ENCODE measurements at places on chromosomes 2 and 18.

DNA sequence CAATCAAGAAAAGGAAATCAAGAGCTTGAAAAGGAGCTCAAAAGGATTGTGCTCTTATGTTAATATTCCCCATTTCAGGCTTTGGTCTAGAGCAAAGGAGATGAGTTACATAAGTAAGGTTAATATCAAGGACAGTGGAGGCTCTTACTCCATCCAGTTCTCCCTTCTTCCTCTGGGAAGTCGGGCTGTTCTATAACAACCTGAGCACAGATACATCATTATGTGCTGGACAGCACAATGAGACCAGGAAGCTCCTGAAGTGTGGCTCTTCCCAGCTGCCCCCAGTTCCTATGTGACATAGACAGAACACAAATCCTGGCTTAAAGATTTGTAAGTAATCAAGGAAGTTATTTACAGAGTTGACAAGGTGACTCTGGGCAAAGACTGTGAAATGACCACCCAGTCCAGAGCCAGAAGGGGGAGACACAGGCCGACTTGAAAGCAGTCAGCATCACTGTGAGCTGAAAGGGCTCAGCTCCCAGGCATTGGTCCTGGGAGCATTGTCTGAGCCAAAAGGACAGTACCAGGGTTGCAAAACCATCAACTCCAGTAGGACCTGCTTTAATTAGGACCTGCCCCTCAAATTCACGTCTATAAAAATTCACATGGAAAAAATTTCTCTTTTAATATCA lies 917.6 kb upstream of the ACVR2A start:
- DNase-seq, result peak; percentile 70

- DNase-seq, result no peak
These were observed 82.8 kb upstream of the CD28 start for GRCh38 chr2:203623661-203624060.

GRCh38 chr2:227461811-227462461 lies 10.0 kb upstream of the AGFG1 start:
- no peak for DNase-seq

DNA sequence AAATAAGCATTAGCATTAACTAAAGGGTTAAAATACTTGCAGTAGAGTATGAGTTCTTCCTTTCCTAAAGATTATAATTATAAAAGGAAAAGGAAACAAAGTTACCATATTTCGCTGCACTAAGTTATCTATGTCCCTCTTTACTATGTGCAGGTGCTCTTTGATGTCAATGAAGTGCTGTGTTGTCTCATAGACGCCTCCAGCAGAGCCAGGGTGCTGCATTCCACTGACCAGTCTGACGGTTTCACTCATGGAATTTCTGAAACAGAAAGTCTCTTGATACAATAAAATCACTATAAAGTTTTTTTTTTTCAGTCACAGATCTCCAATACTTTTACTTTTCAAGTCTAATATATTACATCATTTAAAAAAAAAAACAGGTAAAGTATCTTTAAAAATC lies 14.5 kb upstream of the CPLX4 start:
- DNase-seq, result no peak

DNA sequence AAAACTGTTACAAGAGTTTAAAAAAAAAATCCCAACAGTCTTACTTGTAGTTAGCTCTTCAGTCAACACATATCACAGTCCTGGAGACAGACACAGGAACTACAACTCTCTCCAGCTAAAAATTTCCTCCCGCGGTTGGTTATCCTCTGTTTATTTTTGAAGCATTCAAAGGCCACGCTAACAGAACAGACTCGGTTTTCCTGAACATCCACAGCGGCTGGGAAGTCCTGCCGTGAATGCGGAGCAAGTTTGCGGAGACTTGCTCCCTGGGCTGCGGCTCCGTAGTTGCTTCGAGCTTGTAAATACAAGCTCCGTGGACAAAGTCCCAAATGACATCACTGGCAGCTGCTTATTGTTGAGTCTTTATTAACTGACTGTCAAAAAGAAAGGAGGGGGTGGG lies at the start of gene NCKAP5:
NCKAP5 (minus strand) TSS at position 292 of the 400 bp plus-strand sequence. CDS start 50,937 bp downstream, outside the sequence.
- peak; percentile 92 for DNase-seq

- no peak for DNase-seq
These were observed 31.9 kb upstream of the AFTPH start for GRCh38 chr2:64492272-64492671.

- DNase-seq, result no peak
These were observed 1.3 kb downstream of the TAF1B start for GRCh38 chr2:9844576-9844975.

DNA sequence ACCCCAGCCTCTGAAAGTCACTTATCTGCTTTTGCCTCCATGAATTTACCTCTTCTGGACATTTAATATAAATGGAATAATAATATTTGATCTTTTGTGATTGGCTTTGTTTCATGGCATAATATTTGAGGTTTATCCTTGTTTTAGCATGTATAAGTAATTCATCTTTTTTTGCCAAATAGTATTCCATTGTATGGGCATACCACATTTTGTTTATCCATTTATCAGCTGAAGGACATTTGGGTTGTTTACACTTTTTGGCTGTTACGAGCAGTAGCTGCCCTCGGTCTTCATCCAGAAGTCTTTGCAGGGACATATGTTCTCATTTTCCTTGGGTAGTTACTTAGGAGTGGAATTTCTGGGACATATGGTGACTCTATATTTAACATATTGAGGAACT lies 53.0 kb upstream of the SMIM21 start:
- DNase-seq, result no peak

DNA sequence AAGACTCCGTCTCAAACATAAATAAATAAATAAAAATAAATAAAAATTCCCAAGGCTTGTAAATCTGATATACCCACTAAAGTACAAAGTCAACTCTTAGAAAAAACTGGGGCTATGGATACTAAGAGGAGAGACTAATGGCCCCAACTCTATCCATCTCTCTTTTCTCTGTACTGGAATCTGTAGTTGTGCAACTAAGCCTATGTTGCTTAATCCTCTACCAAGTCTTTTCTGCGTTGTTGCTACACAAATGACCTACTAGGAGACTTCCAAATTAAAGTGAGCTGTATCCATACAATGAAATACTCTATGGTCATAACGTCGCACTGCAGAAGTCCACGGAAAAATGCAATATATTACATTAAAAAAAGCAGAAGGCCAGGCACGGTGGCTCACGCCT lies 8.1 kb downstream of the MRPS5 start:
- no peak for DNase-seq

- no peak for DNase-seq
These were observed 184.2 kb downstream of the PIEZO2 start for GRCh38 chr18:10965119-10965518.

GRCh38 chr2:225100856-225101294 lies 58.6 kb upstream of the DOCK10 start:
- DNase-seq, result no peak

DNA sequence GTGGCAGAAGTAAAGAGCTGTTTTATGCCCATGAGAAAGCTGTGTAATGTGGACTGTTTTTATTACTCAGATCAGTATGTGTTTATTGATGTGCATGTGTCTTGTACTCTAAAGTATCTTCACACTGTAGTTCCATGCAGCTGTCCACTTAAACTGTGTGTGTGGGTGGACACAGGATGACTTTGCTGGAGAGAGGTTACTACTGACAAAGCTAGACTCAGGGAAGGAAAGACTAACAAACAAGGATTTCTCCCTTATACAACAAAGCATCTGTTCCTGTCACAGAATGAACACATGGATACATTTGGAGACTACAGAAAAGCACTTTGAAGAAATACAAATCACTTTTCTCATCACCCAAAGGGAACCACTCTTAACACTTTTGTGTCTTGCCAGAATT lies 10.0 kb downstream of the FHOD3 start:
- no peak for DNase-seq

DNA sequence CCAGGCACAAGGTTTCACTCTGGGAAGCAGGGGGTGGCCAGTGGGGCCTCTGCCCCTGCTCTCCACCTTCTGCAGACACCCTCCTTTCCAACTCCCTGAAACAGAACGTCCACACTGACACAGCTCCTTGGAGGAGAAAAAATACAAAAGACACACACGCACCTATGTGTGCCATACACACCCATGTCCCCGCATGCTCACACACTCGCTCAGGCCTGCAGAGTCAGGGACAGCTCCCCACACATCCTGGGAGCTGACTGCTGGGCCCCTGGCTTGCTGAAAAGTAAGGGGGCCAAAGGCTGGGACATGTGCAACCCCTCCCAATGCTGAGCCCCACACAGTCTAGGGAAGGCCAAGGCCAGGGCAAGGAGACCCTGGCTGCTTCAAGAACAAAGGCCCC lies 200.5 kb downstream of the TNS1 start:
- DNase-seq, result no peak

DNA sequence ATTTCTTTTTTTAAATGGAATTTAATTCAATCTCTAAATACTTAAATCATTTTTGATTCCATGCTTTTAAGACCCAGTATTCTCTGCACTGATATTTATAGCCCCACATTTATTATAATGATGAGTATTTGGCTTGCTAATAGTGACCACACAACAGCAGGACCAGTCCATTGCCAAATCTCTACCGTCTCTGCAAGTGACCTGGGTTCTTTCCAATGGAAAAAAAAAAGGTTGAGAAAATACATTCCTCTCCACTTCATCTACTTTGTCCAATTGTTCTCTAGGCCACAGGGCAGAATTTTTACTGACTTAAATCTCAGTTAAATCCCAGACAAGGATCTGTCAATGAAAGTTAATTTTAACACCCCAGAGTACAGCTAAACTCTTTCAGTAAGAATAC lies 20.5 kb downstream of the GRB14 start:
- DNase-seq, result no peak

DNA sequence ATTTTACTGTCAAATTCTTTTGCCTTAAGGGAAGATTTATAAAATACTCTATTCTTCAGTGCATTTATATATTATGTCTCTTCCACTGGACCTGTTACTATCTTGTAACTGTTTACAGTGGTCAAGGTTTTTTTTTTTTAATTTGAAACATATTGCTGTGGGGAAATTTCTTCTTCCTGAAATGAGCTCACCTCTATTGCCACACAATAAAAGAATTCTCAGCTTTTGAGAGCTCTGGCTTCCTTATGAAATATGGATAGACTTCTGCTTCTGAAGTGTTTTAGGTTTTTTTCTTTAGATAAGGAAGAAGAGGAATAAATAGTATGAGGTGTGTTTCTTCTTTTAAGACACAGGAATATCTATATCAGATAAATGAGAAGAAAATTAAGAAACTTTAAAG lies 7.7 kb downstream of the VRK2 start:
- no peak for DNase-seq

DNA sequence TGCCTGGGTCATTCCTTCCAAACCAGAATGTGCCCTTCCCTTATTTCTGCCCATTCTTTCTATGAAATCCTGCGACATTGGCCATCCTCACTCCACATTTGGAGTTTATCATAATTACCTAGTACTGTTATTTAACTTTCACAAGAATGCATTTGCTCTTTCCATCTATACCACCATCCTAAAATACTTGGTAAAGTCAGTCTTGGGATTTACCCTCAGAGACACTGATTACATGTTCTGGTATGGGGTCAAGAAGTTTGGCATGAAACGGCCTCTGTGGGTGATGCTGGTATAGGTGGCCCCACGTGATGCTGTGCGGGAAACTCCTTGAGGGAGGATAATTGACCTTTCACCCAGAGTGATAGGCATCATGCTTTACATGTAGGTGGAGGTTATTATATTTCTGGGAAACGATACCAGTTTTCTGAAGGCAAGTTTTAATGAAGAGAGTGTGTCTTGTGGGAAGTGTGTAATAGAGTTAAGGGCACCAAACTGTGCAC lies 123.5 kb downstream of the FMNL2 start:
- DNase-seq, result no peak

DNA sequence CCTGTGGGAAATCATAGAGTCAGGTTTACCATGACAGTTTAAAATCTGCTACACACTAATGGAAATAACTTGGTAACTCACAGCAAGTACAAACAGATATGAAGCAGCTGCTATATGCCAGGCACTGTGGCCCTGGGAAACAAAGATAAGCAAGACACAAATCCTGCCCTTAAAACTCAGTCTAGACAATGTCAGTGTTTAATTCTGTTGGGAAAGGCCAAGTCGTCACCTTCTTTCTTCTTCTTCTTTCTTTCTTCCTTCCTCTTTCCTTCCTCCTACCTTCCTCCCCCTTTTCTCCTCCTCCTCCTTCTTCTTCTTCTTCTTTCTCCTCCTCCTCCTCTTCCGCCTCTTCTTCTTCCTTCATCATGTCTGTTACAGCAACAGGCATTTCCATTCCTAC lies 26.8 kb downstream of the PLEK start:
- DNase-seq, result no peak

DNA sequence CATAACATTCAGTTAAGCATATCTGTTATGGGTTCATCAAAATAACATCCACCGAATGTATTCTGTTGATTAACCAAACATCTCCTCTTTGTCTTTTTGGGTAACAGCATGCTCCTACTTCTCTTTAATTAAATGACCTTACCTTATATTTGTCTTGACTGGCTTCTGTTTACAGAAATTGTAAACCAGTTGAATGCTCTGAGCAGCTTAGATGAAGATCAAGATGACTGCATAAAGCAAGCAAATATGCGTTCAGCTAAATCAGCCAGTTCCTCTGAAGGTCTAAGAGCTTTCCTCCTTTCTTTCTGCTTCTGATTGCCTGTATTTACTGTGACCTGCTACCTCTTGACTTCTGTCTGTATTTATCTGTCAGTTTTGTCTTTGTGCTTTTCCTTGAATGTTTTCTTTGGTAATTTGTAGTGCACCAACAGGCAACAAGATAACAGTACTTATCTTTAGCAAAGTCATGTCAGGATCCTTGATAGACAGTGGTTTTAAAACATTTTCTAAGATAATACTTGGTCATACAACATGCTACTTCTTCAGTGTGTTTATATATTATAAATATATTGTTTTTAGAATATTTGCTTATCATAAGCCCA lies 152.8 kb downstream of the EHBP1 start:
- DNase-seq, result no peak

DNA sequence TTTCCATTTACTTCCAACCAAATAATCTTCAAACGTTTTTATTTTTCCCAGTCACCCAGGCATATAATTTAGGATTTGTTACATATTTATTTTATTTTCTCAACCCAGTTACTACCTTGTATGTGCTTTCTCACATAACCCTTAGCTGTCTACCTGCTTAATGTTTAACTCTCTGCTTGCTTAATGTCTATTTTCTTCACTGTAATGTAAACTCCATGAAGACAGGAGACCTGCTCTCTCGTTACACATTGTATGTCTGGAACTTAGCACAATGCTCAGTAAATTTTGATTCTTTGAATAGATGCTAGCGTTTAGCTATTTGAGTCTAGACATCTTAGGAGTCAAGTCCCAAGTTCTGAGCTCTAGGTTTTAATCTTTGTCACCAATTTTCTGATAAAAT lies 70.2 kb downstream of the RBBP8 start:
- DNase-seq, result no peak

DNA sequence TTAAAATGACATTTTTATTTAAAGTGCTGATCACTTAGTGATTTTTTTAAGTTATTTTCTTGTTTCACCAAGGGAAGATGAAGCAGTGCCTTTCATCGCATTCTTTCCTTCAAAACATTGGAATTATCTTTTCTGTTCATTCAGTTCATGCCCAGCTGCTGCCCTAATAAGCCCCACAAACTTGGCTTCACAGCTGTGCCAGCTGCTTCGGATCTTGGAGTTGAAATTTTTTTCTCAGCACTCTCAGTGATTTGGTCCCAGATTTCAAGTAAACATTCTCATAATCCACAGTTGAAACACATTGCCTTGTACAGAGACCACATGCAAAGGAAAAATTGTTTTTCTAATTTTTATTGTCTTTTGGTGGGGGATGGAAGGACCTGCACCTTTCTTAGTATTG lies 353.3 kb upstream of the LRP1B start:
- no peak for DNase-seq

GRCh38 chr2:18149660-18150246 lies 271.3 kb downstream of the KCNS3 start:
- DNase-seq, result peak; percentile 27
